CD14-positive monocyte (primary cell): ENCODE measurements at places on chromosomes 13 and 19.

DNA sequence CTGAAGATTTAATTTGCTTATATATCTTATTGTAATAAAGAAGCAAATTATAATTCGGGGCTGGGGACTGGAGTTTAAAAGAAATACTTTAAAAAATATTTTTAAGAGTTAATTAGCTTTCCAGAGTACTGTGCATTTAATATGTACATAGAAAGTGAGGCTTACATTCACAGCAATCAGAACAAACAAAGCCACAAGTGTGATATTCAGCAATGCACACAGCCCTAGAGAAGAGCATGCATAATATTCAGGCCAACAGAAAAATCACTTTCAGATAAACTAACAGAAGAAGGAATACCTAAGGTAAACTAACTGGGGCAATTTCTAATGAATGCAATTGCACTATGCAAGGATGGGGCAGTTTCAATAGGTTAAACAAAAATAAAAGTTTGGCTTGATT, 241.8 kb downstream of the GPC6 start:
- no peak for DNase-seq

GRCh38 chr13:109667056-109667455, 119.3 kb downstream of the IRS2 start:
- DNase-seq: no peak

GRCh38 chr13:66509175-66509574, 721.0 kb downstream of the PCDH9 start:
- DNase-seq: no peak

- DNase-seq: no peak
These were observed 118.2 kb downstream of the MIPEP start for GRCh38 chr13:23770973-23771372.

DNA sequence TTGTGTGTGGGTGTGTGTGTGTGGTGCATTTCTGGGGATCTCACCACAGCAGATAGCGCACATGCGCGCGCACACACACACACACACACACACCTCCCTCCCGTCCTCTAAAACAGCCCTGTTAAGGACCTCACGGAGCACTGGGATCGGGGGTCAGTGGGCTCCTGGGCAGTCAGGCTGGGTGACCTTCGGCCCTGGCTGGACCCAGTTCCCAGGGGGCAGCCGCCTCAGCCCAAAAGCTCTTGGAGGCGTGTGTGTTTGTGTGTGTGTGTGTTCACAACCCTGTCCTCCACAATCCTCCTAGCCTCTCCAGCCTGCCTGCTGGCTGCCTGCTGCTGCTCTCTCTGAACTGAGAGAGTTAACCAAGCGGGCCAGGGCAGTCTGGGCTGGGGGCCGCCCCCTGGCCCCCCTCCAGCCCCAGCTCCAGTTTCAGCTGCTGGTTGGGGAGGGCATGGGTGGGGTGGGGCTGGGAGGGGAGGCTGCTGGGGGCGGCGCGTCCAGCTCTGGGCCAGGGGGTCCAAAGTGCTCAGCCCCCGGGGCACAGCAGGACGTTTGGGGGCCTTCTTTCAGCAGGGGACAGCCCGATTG, at the start of gene FXYD1:
Gene FXYD1 (plus strand): TSS at position 520 of the 588 bp plus-strand sequence. CDS start 1,256 bp downstream, outside the sequence.
- DNase-seq: no peak

GRCh38 chr13:48866249-48866648, 109.5 kb upstream of the FNDC3A start:
- DNase-seq: peak; percentile 32

DNA sequence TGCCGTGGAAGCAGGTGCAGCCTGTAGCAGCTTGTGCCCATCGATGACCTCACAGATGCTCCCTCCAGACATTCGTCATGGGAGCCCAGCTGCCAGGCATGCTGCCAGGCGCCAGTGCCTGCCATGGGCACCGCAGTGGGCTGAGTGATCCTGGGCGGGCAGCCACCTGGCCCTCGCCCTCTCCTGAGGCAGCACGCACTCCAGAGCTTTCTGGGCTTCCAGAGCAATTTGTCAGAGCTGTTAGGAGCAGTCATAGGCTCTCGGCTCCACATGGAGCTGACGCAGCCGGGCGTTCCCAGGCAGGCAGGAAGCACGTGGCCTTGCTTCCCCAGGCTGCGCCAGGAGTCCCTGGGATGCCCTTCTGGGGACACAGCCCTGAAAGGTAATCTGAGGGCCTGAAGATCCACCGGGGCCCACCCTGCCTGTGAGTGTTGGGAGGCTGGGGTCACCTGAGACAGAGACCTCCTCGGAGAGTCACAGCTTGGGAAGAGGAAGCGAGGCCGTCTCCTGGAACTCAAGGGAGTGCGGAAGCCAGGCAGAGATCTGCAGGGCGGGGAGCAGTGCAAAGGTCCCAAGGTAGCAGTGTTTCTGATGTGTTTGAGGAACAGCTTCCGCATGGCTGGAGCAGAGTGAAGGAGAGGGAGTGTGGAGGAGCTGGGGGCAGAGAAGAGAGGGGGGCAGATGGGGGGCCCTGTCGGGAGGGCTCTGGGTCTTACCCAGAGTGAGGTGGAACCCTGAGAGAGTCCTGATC, 50.6 kb downstream of the DPF1 start:
- DNase-seq: no peak
